ENCODE measurements at places on chromosomes 6 and 20.
A peak's percentile ranks its signal among the peaks of the same experiment; 100 is the strongest.

- DNase-seq, result no peak
Measured at GRCh38 chr20:51451484-51451883, 91.0 kb downstream of the NFATC2 start.

- DNase-seq, result no peak
Measured at GRCh38 chr20:48624315-48625020, 203.3 kb downstream of the PREX1 start.

- no peak for DNase-seq
Measured at GRCh38 chr6:156910938-156911337, 133.8 kb downstream of the ARID1B start.

DNA sequence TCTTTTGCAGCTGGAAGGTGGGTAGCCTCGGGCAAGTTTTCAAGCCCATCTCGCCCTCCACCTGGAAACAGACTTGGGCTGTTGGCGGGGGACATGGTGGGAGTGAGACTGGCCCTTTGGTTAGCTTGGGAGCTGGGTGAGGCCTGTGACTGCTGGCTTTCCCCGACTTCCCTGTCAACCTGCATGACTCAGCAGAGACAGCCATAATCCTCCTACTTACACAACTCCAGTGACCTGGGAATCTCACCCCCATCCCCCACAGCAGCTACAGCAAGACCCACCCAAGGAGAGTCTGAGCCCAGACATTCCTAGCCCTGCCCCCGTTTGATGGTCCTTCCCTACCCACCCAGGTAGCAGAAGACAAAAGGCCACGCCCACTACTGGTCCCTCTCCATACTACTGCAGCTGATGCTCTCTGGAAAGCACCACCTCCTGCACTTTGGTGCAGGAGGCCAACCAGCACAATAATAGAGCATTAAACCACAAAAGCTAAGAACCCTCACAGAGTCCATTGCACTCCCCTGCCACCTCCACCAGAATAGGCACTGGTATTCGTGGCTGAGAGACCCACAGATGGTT lies 188.4 kb downstream of the TRDN start:
- no peak for DNase-seq

- no peak for DNase-seq
Measured at GRCh38 chr6:5085648-5086293, 630 bp downstream of the PPP1R3G start.

DNA sequence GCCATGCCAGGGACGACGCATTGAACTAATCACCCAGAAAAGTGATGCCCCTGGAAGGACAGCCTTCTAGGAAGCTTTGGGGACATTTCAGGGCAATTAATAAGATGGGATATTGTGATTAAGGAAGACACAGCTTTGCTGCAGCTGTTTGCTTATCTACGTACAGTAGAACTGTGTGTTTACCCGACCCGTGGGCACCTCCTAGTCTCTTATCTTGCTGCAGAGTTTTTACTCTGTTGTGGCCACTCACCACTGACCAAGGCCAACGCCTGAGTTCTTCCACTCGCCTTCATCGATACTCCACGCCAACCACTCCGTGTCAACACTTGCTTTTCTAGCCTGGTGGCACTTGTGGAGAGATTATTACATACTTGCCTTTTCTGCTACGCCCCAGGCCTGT lies 105.9 kb upstream of the MLN start:
- DNase-seq, result no peak

GRCh38 chr20:33653900-33654596 lies 8.1 kb upstream of the C20orf144 start:
- no peak for DNase-seq

- DNase-seq, result no peak
Measured at GRCh38 chr6:54878718-54879117, 32.1 kb downstream of the FAM83B start.

DNA sequence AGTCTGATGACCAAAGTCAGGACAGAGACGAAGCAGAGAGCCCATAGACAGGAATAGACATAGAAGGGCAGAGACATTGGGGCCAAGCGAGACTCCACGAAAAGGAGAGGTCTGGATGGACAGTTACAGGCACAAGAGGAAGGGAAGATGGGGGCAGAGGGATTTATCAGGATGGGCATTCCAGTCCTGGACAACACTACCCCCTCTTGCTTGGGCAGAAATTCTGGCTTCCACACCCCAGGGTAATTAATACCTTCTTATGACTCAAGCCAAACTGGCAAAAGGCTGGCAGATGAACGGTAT lies 82.2 kb upstream of the MAFB start:
- DNase-seq, result no peak

DNA sequence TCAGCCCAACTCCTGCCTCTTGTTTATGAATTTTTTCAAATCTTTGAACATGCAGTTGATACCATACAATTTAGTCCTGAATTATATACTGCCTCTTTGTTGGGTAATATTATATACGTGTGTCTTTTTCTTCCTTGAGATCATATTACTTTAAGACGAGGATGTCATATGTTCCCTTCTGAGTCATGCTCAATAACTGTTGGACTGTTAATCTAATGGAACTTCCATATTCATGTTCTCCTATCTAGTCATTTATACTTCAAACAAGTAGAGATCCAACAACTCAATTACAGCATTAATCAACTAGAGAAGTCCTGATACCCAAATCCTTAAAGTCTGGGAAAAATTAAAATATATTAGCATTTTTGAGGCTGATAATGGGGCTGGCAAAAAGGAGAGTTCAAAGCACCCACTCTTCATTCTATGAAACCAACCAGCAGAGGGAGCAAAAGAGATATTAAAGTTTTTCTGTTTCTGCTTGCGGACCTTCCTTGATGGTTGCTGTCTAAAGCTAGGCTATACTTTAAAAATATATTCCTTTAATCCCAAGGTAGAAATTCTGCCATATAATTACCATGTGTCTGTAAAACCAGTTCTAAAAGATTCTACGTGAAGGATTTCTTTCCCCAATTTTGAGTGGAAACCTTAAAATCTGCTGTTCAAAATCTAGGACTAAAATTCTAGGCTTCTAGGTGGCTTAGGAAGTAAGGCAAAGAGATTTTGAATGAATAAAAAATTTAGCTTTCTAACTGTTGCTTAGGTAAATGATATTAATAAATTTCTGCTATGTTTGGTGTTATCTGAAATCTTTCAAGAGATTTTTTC lies 498.9 kb downstream of the BCKDHB start:
- peak; percentile 47 for DNase-seq

DNA sequence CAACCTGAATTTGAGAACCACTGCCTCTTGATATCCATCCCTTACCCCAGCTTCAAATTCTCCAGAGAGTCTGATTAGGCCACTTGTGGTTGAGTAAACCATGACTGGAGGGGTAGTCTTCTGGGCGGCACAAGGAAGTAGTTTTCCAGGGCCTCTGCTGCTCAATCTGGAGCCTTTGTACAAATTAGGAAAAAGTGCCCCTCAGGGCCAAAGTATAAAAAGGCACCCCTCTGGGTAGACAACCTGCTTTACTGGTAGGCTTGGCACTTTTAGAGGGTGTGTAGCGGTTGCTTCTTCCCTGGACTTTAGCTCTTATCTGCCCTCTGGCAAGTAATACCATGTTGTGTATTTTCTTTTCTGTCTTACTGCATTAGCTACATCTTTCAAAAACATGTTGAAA lies 32.9 kb upstream of the RPL7L1 start:
- DNase-seq, result no peak

- DNase-seq, result no peak
Measured at GRCh38 chr20:51889466-51889865, 87.1 kb upstream of the SALL4 start.

GRCh38 chr20:23663180-23663579 lies 25.4 kb upstream of the CST3 start:
- no peak for DNase-seq

- no peak for DNase-seq
Measured at GRCh38 chr6:52552278-52552643, 24.6 kb downstream of the TRAM2 start.

DNA sequence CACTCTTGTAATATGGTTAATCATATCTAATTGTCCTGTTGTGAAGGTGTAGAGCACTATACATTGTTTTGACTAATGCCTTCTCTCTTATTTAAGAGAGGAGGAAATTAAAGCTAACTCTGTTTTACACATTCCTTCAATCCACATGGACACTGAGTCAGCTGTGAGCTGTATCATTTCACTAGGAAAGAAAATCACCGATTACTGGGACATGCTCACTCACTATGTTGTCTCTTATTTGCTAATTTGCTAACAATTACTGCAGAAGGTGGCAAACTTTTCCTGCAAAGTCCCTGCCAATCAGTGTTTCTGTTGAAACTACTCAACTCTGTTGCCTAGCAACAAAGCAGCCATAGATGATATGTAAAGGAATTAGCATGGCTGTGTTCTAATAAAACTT lies 98.2 kb downstream of the BCAS1 start:
- DNase-seq, result no peak

DNA sequence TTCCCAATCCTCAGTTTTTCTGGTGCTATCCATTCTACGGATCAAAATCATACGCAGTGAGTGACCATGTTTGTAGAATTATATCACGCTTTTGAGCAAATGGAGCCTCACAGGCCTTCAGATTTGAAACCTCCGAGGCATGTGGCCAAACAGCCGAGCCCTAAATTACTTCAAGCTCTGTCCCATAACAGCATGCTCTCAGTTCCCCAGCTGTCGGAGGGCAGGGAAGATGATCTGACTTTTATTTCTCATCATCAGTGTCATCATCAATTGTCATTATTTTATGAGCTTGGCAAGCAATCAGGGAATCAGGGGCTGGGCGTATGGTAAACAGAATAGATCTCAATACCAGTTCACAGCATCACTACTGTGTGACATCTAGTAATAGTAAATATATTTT lies 73.2 kb downstream of the PSMG4 start:
- no peak for DNase-seq

DNA sequence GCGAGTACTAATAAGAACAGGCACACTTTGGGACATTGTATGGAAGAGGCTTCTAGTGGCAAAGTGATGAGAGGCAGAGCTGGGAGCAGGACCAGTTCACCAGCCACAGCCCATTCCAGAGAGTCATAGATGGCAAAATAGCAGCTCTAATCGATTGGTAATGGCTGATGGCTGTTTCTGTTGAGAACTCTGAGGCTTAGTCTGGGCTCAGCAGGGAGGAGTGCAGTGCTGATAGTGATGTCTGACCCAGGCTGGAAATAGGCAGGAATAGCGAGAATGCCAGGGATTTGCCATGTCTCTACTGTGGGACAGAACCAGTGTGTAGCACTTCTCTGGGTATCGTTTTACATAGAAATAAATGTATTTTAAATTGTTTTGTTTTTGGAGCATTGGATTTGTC lies 620.0 kb upstream of the FLRT3 start:
- no peak for DNase-seq

Data from kidney glomerular epithelial cell (primary cell).